ENCODE measurements at places on chromosomes 4 and X.

DNA sequence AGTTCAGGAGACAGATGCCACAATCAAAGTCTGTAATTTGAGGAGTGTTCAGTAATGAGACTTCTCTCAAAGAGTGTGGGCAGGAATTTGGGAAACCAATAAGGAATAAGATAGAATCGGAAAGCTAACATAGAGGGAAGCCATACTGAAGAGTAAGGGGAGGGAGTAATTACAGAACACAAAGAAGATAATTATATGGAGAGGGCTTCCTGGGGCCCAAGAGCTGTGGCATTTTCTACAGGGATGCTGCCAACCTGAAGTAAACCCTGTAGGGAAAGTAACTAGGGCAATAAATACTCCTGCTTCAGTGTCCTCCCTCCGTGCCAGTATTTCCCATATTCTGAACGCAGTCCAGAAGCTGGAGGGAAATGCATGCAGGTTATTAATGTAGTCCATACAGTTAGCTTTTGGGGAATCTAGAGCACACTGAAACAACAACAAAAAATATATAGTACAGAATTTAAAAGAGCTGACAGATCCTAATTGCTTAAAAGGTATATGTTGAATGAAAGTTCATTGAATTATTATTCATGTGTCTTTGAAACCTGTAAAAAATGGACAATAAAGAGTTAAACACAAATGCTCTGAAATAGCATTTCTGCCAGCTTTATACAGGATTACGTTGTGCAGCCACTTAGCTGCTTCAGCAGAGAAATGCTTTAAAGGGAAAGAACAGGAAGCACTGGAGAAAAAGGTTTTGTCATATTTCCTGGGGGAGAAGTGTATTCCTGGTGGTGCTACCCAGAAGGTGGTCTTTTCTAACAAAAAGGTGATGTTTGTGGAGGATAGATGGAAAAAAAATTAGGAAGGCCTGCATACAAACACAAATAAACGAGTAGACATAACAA is 48.0 kb downstream of the CXXC4 start:
- no peak for DNase-seq

GRCh38 chr4:42344309-42344708 is 53.0 kb upstream of the SHISA3 start:
- no peak for DNase-seq

DNA sequence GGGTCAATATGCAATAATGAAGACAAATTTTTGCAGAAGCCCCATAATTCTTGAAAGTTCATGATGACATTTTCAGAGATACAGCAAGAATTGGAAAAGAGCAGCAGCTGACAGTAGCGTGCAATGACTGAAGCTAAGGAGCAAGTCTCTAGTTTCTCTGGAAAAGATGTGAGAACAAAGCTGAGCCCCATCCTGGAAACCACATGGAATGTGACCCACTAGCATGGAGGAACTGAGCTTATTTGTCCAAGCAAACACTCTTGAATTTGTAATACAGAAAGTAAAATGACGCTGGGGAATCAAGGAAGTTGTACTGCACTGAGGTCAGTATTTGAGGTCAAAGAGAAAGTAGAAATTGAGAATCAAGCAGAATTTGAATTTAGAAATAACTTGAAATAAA is 1447.2 kb downstream of the FSTL5 start:
- DNase-seq, result no peak

DNA sequence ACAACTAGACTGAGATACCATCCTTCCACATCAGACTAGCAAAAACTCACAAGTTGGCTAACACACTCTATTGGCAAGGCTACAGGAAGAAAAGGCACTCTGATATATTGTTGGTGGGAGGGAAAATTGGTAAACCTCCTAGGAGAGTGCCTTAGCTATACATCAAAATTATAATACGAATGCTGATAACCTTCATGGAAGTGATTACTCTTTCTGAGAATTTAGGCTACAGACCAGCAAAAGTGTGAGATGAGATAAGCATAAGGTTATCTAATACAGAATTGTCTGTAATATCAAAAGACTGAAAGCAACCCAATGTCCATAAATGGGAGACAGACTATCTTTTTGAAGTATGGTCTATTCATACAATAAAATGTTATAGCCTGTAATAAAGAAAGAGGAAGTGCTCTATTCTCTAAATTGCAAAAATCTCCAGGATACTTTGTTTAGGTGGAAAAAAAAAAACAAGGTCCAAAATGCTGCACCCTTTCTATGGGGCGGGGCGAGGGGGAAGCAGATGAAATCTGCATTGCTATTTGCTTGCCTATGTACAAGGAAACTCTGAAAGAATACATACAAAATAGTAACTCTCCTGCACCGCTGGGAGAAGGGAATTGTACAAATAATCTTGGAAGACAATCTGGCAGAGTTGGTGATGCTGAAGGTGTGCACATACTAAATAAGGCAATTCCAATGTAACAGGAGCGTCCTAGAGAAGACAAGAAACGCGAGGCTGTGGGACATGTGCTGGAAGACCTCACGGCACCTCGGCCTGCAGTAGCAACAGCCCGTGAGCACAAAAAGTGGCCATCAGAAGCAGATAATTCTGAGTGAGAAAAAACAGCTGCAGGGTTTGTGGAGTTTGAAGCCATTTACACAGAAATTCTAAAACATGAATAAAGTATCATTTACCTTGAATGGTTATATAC is 109.7 kb downstream of the AFAP1 start:
- no peak for DNase-seq

DNA sequence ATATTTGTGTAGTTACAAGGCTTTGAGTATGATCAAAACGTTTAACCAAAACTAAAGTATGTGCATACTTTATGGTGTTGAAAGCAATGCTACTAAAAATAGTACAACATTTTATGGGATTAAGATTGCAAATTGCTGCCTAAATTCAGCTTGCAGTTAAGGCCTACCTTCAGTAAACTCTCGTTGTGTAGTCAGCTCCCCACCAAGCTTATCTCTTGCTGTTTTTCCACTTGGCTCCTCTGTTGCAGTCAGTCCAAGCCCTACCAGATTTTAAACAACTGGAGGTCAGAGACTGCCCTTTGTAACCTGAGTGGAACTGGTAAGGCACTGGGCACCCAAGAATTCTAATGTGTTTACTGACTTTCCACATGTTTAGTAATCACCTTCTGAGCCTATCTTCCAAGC is 25.7 kb downstream of the AFF1 start:
- peak; percentile 17 for DNase-seq

GRCh38 chr4:122503214-122503613 is 46.7 kb upstream of the IL2 start:
- no peak for DNase-seq

- peak; percentile 14 for DNase-seq
Observed at GRCh38 chr4:85676850-85677590, 202.1 kb downstream of the ARHGAP24 start.

DNA sequence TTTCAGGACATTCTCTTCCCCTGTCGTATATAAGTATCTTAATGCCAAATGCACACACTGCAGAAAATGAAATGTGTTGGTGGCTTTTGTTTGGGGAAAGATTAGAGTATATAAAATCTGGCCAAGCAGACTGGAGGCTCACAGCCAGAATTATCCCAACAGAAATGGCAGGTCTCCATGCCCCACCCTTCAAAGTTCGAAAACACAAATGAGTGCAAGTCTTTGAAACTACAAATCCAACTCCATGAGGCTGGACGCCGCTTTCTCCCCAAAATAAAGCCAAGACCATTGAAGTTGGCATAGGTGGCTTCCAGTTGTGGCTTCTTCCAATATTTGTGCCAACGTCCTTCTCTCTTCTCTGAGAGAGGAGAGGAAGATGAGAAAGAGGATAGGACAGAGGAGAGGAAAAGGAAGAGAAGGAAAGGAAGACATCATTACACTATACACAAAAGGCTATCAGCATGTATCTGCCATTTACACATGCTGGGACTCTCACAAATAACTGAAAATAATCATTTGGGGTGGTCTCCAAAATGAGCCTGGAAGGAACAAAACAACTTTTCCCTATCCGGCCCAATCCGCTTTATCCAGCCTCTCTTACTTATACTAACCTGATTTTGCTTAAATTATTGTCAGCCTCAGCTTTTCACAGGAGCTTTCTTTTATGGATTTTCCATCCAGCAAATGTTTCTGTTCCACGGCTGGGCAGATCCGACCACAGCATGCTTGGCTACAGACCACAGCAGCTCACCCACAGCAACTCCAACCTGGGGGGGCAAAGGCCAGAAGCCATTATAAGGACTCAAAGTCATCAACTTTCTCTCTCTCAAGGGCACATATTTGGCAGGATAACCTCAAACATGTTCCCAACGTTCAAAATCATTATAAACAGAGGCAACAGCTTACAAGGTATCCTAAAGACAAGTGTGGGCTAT is 71.7 kb downstream of the APBB2 start:
- peak; percentile 56 for DNase-seq

- DNase-seq, result peak; percentile 13
Observed at GRCh38 chrX:123186801-123187200, 2.7 kb downstream of the GRIA3 start.

DNA sequence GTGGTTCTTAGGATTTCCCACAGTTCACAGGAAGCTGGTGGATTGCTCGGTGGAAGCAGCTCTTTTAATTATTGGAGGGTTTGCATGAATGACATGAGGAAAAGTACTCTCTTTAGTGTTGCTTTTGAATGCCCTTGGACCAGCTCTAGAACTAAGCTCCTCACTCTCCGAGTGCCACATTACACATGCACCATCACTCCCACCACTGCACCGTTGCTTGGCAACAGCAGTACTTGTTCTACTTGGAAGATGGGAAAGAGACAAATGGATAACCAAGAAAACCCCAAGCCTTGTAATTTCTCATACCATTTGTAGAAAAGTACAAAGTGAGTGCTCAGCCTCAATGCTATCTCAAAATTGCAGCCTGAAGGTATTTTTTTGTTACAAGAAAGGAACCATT is 620.2 kb upstream of the BOD1L1 start:
- DNase-seq, result no peak

- peak; percentile 20 for DNase-seq
Observed at GRCh38 chr4:140049024-140049848, 104.7 kb downstream of the MAML3 start.

DNA sequence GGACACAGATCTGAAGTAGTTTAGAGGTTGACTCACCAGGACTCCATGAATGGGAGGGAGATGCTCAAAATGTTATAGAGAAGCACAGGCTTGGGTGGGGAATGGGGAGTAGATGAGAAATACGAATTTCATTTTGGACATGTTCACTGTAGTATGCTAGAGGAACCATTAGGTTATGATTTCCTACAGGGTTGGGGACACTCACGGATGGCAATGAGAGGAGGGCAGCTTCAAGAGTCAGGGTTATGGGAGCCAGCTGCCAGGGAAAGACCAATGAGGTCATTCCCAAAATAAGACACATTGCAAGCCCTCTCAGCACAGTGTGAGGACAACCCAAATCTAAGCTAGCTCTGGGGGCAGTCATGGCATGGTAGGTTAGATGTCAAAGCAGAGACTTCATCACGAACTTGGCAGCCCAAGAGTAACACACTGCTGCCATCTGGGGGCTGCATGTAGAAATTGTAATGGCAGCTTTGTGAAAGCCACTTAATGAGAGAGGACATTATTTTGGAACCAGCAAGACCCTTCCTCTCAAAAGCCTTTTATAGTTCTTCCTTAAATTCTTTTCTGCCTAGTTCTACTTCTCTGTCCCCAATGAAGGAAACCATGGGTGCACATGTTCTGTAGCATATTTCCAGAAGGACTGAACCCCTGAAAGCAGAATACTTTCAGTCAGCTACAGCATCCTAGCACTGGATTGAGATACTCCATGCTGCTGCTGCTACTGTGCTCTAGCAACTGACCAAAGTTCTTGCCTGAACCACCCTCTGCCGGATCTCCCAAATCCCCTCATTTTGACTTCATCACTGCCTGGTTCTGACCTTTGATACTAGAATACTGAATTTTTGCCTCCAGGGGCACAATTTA is 16.2 kb upstream of the ZCCHC12 start:
- peak; percentile 51 for DNase-seq

GRCh38 chrX:40644821-40645358 is 2.5 kb downstream of the CXorf38 start:
- peak; percentile 68 for DNase-seq

DNA sequence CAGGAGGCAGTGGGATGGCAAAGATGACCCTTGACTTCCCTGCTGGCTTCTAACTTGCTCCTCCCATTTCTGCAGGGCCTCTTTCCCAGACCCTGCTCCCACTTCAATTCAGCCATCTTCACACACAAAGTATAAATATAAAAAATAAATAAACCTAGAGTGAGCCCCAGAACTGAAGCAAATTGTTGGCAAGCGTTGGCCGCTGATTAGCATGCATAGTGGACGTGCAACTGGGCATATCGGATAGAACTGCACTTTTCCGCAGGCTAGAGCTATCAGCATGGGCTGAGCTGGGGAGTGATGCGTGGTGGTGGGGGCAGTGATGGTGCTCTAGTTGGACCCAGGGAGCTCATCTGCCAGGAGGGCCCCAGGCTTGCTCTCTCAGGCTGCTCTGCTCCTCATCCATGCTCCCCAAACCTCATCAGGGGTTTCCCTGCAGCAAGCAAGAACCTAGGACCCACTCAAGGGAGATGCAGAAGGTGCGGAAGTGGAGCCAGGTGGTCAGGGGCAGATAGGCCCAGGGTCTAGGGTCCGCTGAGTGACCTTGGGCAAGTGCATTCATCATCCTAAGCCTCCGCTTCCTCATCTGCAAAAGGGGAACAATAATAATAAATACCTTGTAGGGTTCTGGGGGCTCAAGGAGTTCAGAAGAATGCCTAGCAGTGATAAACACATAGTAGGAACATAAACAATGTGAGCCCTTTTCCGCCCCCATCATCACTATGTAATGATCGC is 146.8 kb upstream of the PJA1 start:
- no peak for DNase-seq

- DNase-seq, result peak; percentile 62
Observed at GRCh38 chr4:95165926-95166524, 382.7 kb downstream of the UNC5C start.

DNA sequence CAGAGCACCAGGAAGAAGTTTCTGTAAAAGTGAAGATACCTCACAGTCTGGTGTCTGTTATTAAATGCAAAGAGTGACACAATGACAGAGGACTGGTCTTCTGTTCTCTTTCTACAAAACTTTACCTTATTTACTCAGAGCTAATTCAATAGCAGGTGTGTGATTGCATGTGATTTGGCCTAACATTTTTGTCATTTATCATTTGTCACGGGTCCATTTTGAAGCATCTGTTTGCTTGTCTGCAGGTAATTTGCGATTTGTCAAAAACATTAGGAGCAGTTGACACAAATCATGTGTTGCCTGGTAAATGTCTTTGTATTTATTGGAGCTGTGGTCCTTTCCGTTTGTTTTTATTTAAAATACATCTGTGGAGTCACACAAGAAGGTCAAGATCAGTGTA is 1232.4 kb downstream of the STIM2 start:
- DNase-seq, result no peak

DNA sequence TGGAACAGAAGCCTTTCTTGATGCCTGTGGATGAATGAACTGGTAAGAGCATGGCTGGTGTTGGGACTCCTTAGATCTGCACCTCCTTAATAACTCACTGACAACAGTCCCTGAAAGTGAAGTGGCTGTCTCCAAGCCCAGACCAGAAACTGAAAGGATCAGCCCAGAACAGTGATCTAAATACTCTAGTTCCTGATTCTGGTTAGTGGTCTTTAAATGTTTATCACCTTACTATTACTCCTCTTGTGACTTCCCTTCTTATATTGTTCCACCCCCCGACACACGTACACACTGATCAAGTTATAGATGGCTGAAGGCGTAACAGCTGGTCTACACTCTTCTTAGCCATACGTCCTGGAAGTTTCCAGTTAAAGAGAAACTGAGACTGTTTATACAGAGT is 33.8 kb upstream of the ARMCX2 start:
- DNase-seq, result no peak

Data from AG08395 (cell line).